ENCODE measurements at places on chromosomes 6 and 20.

- DNase-seq = no peak
Observed at GRCh38 chr6:51513891-51514747, 573.3 kb downstream of the PKHD1 start.

DNA sequence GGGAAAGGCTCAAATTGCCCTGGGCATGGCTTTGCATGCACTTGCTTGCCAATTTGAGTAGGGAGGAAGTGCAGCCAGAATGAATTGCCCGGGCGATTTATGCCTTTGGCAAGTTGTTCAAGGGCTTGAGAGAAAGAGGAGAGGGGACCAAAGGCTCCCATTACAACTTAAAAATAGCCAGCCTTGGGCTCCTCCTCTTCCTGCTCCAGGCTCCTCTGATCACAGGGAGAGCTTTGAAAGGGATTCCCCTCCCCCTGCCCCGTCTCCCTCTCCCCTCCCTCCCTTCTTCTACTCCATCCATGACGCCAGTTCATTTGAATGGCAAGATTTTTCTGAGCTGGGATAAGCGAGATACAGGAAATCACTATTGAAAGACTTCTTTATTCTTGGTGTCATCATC, 304.9 kb upstream of the JAG1 start:
- no peak for DNase-seq

GRCh38 chr20:54526801-54527200, 51.4 kb downstream of the DOK5 start:
- no peak for DNase-seq

DNA sequence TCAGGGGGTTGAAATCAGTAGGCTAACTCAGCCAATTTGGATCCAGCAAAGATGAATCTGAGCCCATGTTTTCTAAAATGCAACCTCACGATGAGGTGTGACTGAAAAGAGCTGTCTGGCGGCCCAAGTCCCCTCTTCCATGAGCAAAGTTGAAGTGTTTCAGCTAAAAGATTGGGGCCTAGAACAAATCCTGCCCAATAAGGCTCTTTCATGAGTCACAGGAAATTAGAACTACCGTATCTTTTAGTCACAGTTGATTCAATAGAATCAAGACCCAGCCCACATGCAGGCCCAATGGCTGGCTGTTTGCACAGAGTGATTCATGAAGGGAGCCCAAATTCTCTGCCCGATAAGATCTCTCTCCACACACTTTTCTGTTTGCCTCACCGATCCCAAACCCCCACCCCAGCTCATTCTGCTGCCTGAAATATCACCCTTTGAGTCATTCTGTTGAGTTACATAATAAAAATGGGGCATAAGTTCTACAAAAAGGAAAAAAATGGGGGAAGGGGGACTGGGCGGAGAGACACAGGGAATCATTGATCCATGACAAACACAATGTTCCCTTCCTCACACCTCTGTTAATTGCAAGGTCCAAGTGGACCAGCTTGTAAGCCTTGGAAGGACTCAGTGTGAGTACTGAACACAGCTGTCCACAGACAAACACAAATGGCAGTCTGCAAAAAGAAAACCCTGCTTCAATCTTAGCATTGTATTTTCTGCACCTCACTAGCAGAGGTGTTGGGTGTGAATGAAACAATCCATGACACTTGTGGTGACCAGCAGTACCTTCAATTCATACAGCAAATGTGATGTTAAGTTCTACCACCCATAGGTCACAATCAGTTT, 13.8 kb downstream of the FOXQ1 start:
- DNase-seq = peak; percentile 98

- DNase-seq = peak; percentile 64
Observed at GRCh38 chr6:125114248-125114858, 39.2 kb upstream of the TPD52L1 start.

DNA sequence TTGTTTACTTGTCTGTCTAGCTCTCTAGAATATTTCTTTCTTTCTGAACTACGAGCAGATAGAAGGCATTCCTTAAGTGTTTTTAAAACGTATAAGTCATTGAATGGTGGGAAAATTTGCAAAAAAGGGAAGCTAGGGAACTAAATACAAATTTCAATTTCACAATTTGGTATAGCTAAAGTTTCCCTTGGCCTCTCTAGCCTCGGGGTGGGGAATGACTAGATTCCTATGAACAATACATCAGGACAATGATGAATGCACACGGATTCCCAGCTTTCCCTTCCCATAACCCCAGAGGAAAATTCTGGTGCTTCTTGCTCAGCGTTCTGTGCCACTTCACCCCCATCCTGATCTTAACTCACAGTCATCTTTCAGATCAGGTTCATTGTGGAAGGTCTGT, 113.3 kb upstream of the ASF1A start:
- no peak for DNase-seq

DNA sequence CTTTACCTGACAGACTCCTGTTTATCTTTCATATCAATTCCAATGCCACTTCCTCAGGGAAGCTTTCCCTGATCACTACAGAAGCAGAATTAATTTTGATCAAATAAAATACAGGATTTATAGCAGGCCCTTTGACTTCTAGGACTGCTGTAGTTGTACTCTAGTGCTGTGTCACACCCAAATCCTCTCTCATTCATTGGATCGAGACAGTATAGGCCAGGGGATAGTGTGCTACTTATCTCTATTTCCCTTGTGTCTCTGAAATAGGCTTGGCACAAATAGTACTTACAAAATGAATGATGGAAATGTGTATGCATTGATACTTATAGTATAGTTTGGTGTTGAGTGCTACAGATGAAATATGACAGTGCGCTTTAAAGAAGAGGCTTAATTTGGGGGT, 19.8 kb downstream of the RALY start:
- no peak for DNase-seq

DNA sequence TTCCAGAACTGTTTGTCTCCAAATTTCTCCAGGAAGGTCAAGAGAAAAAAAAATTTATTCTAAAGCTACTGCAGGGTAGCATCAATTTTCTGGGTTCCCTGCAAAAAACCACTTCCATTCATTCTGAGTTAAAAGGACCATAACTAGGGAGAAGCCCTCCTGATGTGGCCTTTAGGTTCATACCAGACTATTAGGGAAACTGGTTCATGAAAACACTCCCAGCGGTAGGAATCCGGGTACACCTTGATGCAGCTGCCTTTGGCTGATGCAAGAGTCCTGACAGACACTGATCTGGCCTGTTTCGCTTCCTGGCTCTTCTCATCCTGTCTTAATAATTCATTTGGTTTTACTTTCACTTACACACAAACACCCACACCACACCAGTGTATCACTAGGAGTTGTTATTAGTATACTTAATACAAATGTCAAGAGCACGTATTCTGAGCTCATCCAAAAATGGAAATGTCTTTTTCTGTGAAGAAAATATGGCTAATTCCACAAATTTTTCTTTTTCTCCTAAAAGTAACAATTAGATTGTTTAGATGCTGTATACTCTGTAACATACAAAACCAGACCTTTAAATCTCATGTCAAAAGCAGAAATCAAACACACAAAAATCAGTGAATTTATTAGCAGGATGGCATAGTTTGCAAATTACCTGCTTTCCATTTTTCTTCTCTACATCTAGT, 38.4 kb upstream of the ARHGAP18 start:
- DNase-seq = peak; percentile 62

GRCh38 chr20:34717230-34718095, 13.3 kb downstream of the TP53INP2 start:
- no peak for DNase-seq

GRCh38 chr20:51651921-51652549, 109.5 kb upstream of the NFATC2 start:
- DNase-seq = no peak

DNA sequence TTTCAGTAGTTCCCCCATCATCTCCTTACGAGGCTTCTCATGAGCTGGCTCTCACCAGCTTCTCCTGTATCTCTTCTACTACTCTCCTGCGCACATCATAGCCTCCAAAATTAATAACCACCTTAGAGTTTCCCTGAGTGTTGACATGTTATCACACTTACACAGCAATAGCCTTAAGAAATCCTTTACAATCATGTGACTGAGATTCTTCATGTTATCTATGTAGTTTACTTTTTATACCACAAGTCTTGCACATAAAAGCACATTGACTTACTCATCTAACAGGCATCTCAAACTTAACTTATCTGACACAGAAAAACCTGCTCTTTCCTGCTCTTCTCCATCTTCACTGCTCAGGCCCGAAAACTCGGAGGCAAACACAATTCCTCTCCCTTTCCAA, 103.7 kb upstream of the TAB2 start:
- DNase-seq = peak; percentile 32

DNA sequence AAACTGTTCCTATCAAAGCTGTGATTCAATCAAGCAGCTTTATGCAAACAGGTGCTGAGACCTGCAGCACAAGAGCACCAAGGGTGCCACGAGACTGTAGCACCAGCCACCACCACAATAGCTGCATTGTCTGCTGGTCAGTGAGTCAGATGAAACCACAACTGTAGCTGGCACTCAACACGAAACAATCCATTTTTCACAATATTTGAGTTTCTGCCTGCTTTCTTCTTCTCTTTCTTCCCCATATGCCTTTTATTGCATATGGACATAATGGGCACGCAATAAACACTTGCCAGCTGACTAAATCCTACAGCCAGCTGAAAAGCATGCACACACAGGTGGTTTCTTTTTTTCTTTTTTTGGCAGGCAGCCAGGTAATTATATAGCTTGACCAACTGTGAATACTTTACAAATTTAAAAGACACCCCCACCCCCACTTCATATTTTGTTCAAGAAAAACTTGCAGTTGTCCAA, 16.6 kb downstream of the SLC2A12 start:
- DNase-seq = peak; percentile 36

DNA sequence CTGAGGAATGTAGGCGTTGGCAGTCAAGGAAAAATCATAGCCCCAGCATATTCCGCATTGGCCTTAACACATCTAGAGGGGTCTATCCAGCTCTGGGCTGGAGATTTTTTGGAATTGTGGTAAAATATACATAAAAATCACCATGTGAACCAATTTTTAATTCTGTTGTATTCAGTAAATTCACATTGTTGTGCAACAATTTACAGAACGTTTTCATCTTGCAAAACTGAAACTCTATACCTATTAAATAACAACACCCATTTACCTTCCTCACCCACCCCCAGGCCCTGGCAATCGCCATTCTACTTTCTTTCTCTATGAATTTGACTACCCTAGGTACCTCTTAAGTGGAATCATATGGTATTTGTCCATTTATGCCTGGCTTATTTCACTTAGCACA, 6.8 kb upstream of the JAG1 start:
- DNase-seq = no peak

DNA sequence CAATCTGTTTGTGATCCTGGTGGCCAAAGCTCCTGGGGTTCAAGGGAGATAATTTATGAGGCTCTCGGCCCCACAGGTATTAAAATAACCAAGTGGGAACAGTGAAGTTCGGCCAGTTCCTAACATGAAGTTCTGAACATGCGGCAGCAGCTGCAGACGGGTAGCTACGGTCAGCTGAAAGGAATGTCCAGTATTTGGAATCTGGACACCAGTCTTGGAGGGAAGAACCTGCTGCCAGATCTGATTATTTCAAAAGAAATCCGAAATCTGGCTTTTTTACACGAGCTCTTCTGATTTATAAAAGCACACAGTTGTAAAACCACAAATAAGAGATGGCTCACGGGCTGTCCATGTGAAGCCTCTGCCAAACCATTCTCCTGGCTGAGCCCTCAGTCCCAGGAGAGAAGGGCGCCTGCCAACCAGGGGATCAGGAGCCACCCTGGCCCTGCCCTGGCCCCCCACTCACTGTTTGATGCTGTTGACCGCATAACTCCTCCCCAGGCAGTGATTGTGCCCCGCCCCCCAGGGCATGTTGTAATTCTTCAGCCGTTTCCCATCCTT, 28.2 kb upstream of the KCNB1 start:
- DNase-seq = peak; percentile 90

- peak; percentile 96 for DNase-seq
Observed at GRCh38 chr20:41287327-41287726, 30.2 kb downstream of the ZHX3 start.

GRCh38 chr6:5278565-5279120, 17.3 kb downstream of the FARS2 start:
- DNase-seq = no peak

GRCh38 chr6:144262470-144263369, 22.4 kb upstream of the UTRN start:
- DNase-seq = no peak

GRCh38 chr6:115570331-115570730, 490.4 kb downstream of the FRK start:
- DNase-seq = peak; percentile 25

DNA sequence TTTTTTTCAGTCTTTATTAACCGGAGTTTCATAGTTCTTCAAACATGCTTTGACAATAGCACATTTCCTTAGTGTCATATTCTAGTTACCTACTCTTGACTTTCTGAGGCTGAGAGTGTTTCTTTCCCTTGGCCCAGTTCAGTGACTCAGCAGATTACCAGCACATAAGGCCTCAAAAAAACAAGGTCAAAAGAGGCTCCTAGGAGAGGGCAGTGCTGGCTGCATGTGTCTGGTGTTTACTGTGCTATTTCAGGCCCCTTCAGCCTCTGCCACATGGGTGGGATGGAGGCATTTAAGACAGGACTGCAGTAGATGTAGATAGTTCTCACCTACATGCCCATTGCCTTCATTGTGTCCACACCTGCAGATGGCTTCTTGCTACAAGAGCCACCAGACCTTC, 198.2 kb upstream of the SSTR4 start:
- peak; percentile 31 for DNase-seq

DNA sequence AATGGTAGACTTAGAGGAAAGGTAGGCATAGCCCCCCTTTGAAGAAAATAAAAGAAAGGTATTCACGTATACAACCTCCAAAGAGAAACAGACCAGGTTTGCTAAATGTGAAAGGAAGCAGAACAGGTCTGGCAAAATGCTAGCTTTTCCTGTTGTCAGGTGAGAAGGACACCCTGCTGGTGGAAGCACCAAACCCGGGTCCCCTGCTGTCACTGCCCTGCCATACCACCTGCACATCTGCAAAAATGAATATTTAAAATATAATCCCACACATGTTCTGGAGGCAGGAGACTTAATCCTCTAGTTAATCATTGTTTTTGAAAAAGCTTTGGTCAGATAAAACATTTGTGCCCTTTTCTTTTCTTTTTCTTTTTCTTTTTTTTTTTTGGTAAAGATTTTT, 48.9 kb upstream of the OLIG3 start:
- no peak for DNase-seq

- DNase-seq = peak; percentile 33
Observed at GRCh38 chr6:147268254-147268653, 64.0 kb downstream of the STXBP5 start.

- DNase-seq = no peak
Observed at GRCh38 chr6:52975580-52975979, 19.5 kb downstream of the GSTA4 start.

DNA sequence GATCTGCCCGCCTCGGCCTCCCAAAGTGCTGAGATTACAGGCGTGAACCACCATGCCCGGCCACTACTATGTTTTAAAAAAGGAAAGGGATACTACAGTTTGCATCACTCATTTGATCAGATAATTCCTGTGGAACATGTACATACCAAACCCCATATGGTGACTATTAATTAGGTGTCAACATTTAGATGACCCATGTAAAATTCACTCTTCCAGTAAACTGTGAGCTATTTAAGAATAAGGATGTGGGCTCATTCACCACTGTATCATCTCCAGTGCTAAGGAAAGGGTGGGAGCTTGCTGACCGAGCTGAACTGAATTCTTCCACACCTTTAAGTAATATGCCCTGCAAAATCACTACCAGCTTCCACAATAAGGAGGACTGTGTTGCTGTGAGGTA, 127.5 kb downstream of the BTBD9 start:
- no peak for DNase-seq

Measured in EL (cell line).